HT-29 (cell line): ENCODE measurements at places on chromosomes 11 and 22.
A peak's percentile ranks its signal among the peaks of the same experiment; 100 is the strongest.

- DNase-seq, result no peak
These were observed 39.1 kb downstream of the KCNC1 start for GRCh38 chr11:17773674-17774073.

- no peak for DNase-seq
These were observed 150.2 kb downstream of the TMEM135 start for GRCh38 chr11:87187930-87188329.

DNA sequence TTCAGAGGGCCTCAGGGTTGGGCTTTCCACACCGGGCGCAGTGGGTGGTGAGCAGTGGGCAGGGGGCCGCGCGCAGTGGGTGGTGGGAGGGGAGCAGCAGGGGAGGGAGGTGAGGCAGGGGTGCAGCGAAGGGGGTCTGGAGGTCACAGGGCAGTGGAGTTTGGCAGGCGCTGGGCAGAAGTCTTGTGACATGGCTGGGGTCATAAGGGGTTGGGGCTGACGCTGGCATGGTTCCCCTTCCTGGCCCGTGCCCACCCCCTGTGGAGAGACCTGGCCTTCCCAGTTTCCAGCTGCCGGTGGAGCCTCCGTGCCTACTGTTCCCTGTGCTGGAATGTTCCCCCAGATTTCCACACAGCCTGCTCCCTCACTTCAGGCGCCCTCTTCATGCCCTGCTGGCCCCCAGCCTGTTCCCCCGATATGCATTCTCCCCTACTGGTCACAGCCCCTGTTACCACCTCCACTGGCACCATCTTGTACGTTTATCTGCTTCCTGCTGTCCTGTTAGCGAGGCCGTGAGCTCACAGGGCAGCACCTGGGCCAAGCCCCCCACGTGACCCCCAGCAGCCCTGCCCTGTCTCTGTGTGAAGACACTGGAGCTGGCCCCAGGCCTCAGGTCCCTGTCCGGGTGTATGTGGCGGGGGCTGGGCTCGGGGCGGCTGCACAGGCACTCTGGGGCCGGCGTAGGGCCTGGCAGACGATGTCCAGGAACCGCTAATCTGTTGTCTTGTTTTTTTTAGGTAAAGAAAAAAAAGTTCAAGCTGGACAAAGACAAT is 111.6 kb downstream of the KCNQ1OT1 start:
- DNase-seq, result no peak

- no peak for DNase-seq
These were observed 20.3 kb upstream of the SLN start for GRCh38 chr11:107731941-107732688.

DNA sequence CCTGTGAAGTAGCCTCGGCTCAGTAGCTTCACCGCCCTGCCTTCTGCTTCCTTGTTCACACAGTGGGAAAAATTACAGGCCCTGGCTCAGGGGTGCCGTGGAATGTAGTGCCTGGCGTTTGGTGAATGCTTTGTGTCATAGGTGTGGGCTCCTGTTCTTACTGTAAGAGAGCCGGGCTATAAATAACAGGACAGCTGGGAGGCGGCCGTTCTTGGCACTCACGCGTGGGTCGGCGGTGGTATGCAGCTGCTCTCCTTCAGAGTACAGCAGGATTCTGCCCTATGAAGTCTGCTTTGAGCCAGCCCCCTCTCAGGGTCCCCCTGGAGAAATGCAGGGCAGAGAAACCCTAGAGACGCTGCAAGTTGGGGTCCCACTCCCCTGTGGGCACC is 84.2 kb downstream of the CTTN start:
- no peak for DNase-seq

DNA sequence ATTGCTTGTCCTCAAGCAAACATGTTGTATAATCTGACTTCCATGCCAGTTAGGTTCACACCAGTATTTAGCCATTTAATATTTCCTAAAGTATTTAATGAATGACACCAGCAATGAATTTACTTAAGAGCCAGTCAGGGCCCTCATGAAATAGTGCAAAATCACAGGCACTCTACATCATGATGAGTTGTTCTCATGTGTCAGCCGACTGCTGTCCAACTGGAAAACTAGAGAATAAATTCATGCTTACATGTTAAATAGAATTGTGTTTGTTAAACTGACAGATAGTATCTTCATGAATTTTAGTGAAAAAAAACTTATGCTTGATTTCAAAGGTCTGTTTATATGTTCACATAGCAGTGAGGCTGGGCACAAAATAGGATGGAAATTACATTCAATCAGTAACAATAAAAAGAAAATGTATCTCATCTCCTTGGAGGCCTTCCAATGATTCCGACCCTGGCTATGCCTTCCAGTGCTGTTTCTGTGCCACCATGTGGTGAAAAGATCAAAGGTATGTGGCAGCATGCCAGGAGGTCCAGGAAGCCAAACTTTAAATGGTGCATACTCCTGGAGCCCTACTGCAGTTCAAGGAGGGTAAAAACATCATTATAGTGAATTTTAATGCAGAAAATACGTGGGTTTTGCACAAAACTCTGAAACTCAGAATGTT is 45.2 kb downstream of the CTSC start:
- peak; percentile 72 for DNase-seq

DNA sequence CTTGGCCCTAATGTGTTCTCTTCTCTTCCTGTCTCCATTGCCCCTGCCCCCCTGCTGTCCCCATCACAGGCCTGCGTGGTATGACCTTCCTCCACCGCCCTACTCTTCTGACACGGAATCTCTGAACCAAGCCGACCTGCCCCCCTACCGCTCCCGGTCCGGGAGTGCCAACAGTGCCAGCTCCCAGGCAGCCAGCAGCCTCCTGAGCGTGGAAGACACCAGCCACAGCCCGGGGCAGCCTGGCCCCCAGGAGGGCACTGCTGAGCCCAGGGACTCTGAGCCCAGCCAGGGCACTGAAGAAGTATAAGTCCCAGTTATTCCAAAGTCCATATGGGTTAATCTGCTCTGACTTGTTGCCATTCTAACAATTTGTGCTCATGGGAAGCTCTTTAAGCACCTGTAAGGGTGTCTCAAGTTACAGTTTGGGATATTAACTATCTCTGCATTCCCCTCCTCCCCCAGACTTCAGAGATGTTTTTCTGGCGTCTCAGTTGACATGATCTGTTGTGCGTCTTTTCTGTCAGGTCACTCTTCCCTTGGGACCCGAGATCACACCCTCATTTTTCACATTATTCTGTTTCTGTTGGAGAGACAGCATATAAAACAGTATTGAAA is 60.0 kb downstream of the COMMD9 start:
- no peak for DNase-seq

- no peak for DNase-seq
These were observed 43.8 kb downstream of the NECTIN1 start for GRCh38 chr11:119685111-119685746.

- DNase-seq, result no peak
These were observed 10.8 kb upstream of the TECTA start for GRCh38 chr11:121090145-121090721.

DNA sequence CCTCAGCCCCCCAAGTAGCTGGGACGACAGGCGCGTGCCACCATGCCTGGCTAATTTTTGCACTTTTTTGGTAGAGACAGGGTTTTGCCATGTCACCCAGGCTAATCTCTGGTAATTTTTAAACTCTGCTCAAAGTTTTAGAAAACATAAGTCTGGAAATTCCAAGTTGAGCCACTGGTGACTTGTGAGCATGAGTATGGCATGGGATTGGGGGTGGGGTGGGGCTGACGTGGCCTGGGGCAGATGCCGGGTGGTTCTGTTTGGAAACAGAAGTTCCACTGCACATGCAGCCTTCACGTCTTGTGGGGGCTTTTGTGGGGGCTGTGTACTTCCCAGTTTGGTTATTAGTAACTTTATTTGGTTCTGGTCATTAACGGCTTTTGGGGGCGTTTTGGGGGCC is 67.3 kb downstream of the PTPRJ start:
- no peak for DNase-seq

DNA sequence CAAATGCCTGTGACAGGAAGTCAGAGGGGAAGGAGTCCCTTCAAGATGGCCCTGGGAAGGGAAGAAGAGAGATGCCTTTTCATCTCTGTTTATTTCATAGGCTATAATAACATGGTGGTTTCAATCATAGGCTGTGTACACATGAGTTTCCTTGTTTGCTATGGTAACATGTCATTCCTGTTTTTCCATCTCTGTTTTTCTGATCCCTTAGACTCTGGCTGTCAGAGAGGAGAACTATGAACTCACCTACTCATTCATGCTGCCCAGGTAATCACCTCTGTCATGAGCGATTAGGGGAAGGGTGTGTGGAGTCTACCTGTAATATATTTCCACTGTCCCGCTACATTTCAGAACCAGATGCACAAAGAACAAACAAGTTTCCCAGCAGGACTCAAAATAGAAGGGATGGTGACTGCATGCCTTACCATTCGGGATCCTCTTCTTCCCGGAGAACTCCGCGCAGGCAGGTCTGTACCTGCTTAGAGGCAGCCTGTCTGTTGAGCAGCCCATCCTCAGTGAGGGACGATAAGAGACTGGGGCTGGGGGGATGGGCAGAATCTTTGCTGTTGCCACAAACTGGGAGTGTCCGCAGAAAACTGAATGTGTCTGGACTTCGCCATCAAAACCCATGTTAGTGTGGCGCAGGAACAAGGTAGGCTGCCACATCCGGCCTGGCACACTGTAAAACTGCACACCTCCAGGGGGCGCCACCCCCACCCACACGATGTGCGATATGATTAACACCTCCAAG is 7.1 kb upstream of the PEX26 start:
- DNase-seq, result no peak

GRCh38 chr11:441418-442274 is at the start of gene ANO9:
TSS of gene ANO9 (minus strand) at chr11:442011. CDS start at chr11:441926, 85 bp downstream.
- peak; percentile 80 for DNase-seq

- DNase-seq, result no peak
These were observed 8.0 kb downstream of the RNF121 start for GRCh38 chr11:71936825-71937224.

DNA sequence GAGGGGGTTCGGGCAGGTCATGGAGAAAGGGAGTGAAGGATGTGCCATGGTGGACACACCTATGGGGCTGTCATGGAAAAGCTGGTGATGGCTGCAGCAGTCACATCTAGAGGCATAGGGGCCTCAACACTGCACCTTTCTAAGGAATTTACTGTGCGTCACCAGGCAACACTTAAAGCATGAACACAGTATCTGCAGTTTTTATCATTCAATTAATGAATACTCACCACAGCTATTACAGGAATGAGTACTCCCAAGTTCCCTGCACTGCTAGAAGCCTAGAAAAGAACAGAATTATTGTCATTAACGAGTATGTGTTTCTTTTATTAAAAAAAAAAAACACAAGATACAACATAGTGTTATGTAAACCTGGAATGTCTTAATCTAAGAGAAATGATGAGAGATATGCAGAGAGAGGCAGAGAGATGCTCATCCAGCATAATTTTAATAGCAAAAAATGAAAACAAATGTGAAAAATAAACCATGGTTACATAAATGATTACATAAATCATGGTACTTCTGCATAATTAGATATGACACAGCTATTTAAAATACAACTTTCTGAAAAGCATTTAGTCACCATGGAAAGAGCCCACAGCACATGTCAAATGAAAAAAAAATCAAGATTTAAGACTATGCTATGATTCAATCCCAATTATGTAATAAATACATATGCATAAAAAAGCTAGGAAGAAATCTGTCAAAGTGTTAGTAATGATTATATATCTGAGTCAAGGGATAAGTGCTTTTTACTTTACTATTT is 19.2 kb downstream of the SERPIND1 start:
- DNase-seq, result no peak

- peak; percentile 66 for DNase-seq
These were observed 33.0 kb downstream of the MOB2 start for GRCh38 chr11:1453611-1454034.

- DNase-seq, result no peak
These were observed 68.3 kb downstream of the HIPK3 start for GRCh38 chr11:33325451-33325850.

DNA sequence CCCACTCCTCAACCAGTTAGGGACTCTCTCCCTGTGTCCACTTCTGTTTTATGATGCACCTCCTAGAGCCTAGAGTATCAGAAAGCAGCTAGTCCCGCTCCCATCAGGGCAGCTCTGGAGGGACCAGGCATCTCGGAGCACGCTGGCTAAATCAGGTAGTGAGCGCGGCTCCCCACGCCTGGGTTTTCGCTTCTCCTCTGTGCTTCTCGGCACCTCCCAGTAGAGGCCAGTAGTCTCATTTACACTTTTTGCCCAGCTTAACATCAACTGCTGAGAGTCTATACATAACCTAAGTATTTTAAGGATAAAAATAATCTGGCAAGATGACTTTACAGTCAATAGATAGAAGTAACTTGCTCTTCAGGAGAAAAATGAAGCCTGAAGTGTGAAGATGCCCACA is 473.8 kb downstream of the OPCML start:
- no peak for DNase-seq

DNA sequence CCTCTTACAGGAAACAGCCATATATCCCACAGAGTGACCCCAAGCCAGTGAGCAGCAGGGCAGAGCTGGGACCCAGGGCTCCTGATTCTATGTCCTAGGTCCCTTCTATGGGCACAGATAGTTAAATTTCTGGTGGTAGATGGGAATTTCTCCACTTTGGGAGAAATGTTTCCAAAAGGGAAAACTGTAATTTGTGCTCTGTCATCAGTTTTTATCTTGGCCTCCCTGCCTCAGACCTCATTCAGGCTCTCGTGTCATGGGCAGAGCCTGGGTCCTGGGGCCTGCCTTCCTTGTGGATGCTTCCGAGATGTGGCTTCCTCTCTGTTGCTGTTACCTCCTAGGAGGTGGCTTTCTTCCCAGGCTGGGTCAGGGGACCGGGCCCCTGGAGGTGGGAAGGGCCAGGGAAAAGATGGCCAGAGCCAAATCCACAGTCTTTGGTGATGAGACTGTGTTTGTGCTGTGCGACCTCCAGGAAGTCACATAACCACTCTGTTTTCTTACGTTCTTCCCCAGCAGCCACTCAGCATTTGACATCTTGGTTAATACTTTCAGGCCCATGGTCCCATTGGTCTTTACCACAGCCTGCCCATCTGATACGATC is 8.6 kb downstream of the LRRC32 start:
- DNase-seq, result no peak

DNA sequence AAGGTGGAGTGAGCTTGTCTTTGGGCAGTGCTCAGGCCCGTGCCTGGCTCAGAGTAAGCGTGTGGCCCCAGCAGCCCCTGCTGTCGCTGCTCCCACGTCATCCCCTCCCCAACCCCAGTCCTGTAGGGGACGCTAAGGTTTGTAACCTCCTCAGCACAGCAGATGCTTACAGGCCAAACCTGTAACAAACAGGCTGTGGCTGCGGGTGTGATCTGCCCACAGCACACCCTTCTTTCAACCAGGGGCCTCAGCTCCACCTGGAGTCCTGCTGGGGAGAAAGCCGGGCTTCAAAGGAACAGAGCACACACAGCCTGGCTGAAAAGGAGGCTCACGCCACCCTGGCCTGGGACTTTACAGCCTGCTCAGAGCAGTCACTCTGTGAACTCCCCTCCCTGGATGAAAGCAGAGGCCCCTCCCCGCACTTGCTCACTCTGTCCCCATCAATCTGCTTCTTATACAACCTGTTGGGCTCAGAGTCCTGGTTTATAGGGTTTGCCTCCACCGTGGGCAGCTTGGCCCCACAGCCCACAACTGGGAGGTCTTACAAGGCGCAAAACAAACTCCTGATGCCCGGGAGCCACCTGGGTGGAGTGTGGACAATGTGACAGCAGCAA is 54.3 kb downstream of the SCUBE1 start:
- DNase-seq, result no peak
